SIG-M5 (cell line): ENCODE measurements at places on chromosomes 4 and X.

GRCh38 chr4:78250500-78250899 is 193.4 kb downstream of the FRAS1 start:
- no peak for DNase-seq

DNA sequence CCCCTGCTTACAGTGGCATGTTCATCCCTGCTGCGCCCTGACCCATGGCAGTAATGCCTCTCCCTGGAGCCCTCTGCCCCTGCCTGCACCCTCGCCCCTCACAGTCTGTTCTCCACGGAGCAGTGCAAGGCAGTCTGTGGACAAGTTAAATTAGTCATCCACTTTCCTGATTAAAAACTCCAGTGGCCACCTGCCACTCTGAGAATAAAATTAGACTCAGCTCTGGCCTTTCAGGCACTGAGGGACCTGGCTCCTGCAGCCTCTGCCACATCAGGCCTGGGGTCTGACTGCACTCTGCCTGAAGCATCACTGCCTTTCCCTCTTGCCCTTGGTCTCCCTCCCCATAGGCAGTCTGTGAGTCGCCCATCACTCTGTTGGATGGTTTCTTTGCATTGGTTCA is 53.6 kb downstream of the GRK4 start:
- no peak for DNase-seq

GRCh38 chr4:187256897-187257296 is 533.2 kb upstream of the FAT1 start:
- DNase-seq, result no peak

- DNase-seq, result no peak
Observed at GRCh38 chr4:147492761-147493160, 11.9 kb downstream of the EDNRA start.

GRCh38 chrX:13732246-13733067 is 2.0 kb downstream of the TRAPPC2 start:
- no peak for DNase-seq

GRCh38 chr4:122083989-122084388 is 68.1 kb upstream of the BLTP1 start:
- DNase-seq, result no peak

GRCh38 chr4:103918214-103918613 is 198.4 kb upstream of the TACR3 start:
- no peak for DNase-seq

DNA sequence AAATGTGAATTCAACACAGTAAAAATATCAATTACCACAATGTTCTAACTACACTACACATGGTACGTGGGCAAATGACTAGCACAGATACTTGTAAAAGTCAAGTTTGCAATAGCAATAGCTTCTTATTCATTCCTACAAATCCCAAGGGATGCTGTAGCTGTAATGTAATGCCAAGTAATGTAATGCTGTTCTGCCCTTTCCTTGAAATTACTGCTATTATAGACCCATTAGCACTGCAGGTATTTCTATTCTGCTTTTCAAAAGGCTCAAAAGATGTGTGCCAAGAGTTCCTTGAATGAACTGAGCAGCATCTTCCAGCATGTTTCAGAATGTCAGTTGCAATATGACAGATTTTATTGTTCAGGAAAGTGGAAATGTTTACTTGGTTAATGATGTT is 129.9 kb upstream of the BANK1 start:
- no peak for DNase-seq

- DNase-seq, result no peak
Observed at GRCh38 chrX:136146614-136147314, 569 bp upstream of the FHL1 start.

DNA sequence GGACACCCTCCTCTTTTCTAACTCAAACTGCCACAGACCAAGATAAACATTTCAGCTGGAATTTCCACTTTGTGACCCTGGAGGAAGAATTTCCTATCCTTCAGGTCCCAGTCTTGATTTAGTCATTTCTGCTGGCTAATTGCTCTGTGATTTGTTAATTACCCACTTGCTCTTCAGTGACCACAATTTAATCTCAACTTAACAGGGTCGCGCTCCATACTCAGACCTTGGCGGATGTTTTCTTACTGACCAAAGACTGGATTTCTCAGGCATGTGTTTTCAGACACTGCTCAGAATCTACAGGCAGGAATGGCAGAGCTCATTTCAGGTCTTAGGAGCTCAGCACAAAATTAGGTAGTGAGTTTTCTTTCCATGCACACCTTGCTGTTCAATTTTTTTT is 188.9 kb downstream of the ASMT start:
- no peak for DNase-seq

- no peak for DNase-seq
Observed at GRCh38 chrX:7170898-7171297, 22.9 kb upstream of the PUDP start.

GRCh38 chrX:135536877-135537276 is 16.4 kb downstream of the INTS6L start:
- no peak for DNase-seq

GRCh38 chr4:88803600-88804096 is 106.0 kb upstream of the NAP1L5 start:
- DNase-seq, result peak; percentile 39

GRCh38 chr4:94595880-94596483 is 144.2 kb downstream of the PDLIM5 start:
- DNase-seq, result no peak

DNA sequence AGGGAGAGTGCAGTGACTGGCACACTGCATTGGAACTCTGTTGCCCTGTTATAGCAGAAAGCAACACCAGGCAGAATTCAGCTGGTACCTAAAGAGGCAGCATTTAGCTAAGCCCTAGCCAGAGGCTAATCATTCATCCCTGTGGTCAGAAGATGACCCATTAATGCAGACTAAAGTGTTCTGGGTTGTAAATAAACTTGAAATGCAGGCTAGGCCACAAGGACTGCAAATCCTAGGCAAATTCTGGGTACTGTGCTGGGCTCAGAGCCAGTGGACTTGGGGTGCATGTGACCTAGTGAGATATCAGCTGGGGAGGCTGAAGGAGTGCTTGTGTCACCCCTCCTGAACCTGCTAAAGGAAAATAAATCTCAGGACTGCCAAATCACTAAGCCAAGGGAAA is 91.2 kb downstream of the LPAR4 start:
- DNase-seq, result no peak

DNA sequence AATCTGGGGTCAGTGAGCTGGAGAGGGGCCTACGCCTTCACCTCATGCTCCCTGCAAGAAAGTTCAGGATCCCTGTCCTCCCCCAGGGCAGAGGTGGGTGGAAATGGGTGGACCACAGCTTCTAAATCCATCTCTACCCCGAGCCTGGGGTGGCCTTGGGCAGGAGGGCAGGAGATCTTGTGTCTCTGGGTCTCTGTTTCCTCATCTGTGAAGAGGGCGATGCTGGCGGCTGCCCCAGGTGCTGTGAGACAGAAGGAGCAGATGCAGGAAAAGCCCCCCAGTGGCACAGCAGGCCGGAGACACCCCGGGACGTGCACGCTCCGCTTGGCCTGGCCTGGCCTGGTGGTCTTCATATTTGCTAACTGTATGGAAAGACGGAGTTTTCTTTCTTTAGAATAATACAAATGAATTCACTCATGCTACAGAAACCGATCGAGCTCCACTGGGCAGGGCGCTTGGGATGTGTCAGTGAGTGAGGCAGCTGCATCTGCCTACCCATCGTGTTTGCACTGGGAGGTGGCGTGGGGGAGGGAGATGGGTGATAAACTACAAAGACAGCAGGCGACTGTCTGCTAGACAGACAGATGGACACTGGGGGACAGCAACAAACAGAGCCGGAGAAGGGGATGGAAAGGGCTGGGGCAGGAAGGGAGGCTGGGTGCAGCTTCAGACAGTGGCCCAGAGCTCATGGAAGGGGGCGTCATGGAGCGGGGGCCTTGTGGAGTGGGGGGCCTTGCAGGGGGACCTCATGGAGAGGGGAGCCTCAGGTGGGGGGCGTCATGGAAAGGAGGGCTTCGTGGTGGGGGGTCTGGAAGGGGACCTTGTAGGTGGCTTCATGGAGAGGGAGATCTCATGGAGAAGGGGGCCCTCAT is 136.2 kb downstream of the CPZ start:
- DNase-seq, result no peak

DNA sequence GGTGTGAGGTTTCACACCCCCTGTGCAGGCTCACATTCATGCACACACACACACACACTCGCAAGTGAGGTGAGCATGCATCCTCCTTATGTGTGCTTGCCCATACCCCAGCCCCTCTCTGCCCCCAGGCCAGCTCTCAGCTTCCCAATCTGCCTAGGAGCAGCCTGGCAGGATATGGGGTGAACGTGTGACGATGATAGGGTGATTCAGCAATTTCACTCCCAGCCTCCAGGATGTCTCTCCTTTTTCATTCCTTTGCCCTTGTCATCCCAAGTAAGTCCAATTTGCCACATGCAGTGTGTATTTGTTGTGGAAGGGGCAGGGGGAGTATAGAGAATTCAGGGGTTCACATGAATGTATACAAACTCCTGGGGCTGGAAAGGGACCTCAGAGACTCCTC is 7.2 kb downstream of the STARD8 start:
- DNase-seq, result no peak

DNA sequence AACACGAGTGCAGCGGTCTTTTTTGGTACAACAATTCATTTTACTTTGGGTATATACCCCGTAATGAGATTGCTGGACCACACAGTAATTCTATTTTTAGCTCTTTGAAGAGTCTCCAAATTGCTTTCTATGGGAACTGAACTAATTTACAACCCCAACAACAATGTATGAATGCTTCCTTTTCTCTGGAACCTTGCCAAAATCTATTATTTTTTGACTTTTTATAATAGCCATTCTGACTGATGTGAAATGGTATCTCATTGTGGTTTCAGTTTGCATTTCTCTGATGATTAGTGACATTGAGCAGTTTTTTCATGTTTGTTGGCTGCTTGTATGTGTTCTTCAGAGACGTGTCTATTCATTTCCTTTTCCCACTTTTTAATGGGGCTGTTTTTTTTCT is 240.8 kb downstream of the STK32B start:
- DNase-seq, result no peak

- DNase-seq, result no peak
Observed at GRCh38 chr4:123776267-123776666, 379.7 kb downstream of the SPRY1 start.

DNA sequence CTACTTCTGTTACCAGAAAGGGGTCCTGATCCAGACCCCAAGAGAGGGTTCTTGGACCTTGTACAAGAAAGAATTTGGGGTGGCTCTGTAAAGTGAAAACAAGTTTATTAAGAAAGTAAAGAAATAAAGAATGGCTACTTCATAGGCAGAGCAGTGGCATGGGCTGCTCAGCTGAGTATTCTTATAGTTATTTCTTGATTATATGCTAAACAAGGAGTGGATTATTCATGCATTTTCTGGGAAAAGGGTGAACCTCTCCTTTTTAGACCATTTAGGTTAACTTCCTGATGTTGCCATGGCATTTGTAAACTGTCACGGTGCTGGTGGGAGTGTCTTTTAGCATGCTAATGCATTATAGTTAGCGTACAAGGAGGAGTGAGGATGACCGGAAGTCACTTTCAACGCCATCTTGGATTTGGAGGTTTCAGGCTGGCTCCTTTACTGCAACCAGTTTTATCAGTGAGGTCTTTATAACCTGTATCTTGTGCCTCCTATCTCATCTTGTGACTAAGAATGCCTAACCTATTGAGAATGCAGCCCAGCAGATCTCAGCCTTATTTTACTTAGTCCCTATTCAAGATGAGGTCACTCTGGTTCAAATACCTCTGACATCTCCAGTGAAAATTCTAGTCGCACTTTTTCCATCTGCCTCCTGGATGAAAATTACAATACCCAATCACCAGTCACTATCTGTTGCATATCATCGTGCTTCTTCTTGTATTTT is 15.5 kb upstream of the TDO2 start:
- no peak for DNase-seq

DNA sequence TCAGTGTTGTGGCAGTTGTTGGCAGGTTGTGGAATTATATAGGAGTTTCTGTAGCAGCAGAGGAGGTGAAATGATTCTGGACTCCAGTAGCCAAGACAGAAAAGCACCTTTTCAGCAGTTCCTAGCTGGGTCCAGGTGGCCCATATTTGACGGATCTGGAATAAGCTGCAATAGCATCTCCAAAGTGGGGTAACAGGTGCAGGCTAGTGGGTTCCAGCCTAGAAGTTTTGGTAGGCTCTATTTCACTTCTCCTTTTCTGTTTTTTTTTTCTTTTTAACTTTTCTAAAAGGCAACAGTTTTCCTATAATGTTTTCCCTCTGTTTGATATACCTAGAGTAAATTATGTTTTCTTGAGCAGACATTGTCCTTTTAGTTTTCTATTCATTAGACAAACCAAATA is 392.5 kb downstream of the C4orf33 start:
- DNase-seq, result no peak

DNA sequence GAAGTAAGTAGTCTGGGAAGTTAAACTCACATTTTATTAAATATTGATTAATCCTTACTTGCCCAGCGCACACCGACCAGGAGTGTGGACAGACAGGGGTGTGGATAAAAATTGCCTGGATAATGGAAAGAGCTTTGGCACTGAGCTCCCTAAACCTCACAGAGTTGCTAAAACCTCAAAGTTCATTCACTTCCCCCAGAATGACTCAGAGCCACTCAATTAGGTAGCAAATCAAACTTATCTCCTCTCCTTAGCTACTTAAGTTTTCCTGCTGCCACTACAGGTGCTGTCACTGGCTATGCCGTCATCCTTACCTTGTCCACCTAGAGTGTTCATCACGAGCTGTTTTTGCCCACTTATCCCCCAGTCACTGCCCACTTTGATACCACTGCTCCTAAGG is 27.0 kb upstream of the MID1IP1 start:
- no peak for DNase-seq

DNA sequence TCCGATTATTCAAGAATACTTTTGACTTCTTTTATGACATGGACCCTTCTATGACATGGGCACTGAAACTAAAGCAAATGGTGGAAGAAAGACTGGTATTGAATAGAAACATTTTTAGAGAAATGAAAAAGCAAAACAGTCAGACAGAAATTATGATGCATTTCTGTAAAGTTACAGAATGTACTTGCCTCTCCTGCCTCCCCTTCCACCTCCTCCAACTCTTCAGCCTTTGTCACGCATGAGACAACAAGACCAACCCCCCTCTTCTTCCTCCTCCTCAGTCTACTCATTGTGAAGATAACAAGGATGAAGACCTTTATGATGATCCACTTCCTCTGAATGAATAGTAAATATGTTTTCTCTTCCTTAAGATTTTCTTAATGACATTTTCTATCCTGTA is 46.3 kb upstream of the HUWE1 start:
- no peak for DNase-seq

DNA sequence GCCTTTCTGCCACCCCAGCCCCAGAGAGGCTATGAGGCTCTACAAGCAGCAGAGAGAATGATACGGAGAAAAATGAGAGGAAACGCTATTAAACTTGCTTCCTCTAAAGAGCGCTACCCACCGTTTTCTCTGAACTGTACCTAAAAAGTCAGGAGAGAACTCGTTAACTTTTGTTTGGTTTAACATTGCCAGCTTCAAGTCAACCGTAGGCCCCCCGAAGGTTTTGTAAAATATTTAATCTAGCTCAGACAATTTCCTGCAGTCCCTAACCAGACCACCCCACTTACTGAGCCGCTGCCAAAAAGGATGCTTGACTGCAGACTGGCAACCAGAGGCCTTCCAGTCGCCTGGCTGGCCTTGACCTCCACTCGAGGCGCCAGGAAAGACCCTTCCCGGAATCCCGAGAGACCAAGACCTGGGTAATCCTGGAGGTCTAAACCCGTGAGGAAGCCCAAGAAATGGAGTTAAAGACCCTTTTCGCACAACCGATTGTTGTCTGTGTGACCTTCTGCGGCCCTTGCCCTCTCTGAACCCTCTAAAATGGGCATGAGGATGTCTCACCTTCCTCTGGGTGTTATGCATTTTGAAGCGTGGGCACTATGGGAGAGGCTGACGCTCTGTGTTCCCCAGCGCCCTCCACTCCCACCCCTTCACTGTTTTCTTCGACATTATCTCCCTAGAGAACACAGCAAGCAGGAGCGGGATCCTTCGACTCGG is 86.3 kb downstream of the BCOR start:
- no peak for DNase-seq
